AG04450 (cell line): ENCODE measurements at places on chromosomes 1 and 21.
A peak's percentile ranks its signal among the peaks of the same experiment; 100 is the strongest.

DNA sequence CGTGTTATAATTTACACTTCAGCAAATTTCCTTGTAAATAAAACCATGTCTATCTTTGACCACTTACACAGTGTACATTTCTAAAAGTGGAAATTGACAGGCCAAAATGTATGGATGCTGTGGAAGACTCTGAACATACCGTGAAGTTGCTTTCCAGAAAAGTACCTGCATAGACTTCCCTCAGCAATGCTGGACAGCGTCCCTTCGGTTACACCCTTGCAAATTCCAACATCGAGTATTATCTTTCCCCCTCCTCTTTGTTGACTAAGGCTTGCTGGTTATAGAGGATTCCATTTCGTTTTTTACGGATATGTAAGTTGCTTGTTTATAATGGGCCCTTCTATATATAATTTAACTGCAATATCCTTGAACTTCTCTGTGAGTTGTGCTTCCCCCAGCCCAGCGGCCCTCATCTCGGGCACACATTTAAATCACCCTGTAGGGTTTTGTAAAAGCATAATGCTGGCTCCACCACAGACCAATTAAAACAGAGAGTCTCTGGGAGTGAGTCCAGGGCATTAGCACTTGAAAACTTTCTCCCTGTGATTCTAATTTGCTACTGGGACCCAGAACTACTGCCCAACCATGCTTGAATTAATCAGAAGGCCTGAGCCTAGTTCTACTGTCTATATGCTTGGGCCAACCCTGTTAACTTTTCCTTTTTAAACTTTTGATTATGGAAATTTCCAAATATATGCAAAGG lies 230.3 kb downstream of the GRIK3 start:
- no peak for DNase-seq

GRCh38 chr1:248884632-248885295 lies 21.3 kb upstream of the PGBD2 start:
- no peak for DNase-seq

- DNase-seq = no peak
Observed at GRCh38 chr1:225299624-225300023, 128.2 kb downstream of the LBR start.

DNA sequence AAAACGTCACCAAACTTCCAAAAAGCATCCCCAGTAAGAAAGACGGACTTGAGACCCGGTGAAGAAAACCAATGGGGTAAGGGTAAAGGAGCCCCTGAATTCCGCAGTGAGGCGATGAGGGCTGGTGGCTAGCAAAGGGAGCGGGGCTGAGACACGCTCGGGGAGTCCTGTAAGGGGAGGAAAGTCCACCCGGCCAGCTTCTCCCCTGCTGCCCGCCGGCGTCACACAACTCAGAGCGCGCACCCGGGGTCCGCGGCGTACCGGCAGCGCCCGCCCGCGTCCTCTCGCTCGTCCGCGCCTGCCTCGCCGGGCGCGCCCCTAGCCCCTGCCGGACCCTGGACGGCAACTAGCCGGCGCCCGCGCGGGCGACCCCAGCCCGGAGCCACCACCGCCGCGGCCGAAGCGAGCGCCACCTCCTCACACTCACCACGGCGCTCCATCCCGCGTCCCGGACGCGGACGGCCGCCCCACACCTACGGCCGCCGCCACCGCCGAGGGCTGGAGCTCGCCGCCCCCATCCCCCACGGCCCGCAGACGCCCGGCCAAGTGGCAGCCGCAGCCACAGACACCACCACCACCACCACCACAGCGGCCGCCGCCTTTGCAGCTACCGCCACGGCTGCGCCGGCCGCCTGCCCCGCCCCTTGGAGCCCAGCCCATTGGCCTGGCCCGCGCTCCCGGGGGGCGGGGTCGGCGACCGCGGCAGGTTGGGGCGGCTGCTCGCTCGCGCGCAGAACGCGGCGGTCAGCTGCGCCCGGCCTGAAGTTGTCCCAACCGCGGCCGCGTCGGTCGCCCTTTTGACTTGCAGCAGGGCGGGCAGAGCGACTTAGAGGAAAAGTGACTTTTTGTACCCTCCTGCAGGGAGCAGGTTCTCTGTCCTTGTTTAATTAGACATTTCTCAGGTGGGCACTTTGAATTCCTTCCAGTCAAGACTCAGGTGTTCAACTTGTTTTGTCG lies 10.0 kb upstream of the ARHGAP29 start:
- no peak for DNase-seq

- no peak for DNase-seq
Observed at GRCh38 chr1:111204201-111204982, 3.9 kb upstream of the DENND2D start.

- DNase-seq = peak; percentile 32
Observed at GRCh38 chr1:33182401-33182841, 578 bp upstream of the TRIM62 start.

DNA sequence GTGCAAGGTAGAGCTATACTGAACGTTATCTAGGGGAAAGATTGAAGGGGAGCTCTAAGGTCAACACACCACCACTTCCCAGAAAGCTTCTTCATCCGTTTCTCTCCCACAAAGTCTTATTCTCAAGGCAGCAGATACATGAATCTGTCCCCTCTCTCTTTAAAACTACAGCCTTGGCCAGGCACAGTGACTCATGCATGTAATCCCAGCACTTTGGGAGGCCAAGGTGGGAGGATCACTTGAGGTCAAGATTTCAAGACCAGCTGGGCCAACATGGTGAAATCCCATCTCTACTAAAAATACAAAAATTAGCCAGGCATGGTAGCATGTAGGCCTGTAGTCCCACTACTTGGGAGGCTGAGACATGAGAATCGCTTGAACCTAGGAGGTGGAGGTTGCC lies 8.1 kb downstream of the CYP4X1 start:
- no peak for DNase-seq

- DNase-seq = no peak
Observed at GRCh38 chr1:29362764-29363163, 126.4 kb downstream of the PTPRU start.

- DNase-seq = no peak
Observed at GRCh38 chr1:48048064-48048463, 50.9 kb upstream of the TRABD2B start.

DNA sequence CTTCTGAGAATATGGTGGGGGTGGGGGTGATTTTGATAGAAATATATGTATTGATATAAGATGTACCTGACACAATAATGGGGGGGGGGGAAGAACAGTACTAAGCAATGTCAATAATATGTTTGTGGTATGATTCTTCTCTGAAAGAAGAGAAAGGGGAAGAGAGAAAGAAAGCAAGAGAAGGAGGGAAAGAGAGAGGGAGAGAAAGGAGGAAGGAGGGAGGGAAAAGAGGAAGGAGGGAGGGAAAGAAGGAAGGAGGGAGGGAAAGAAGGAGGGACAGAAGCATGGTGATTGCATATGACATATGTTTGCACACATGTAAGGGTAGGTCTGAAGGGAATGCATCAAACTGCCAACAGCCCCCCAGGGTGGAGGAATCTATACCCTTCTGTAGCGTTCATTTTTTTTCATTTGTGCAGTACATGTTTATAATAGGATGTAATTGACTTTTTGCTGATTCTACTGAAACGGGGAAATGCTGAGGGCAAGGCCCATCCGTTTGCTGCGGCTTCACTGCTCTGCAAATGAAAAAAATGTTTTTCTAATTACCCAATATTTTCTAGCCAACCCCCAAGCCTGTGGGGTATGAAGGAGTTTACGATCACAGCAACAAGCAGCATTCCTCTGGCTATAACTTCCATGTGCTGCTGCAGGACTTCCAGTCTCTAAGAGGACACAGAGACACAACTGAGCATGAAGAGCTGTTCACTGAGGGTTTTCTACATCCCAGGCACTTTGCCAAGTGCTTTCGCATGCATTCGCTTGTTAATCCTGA lies 119.3 kb upstream of the ZC3H12A start:
- no peak for DNase-seq

- no peak for DNase-seq
Observed at GRCh38 chr1:230147253-230148125, 80.5 kb downstream of the GALNT2 start.

- DNase-seq = no peak
Observed at GRCh38 chr1:30473922-30474817, 249.2 kb downstream of the MATN1 start.

- no peak for DNase-seq
Observed at GRCh38 chr1:12387641-12388040, 157.8 kb downstream of the VPS13D start.

DNA sequence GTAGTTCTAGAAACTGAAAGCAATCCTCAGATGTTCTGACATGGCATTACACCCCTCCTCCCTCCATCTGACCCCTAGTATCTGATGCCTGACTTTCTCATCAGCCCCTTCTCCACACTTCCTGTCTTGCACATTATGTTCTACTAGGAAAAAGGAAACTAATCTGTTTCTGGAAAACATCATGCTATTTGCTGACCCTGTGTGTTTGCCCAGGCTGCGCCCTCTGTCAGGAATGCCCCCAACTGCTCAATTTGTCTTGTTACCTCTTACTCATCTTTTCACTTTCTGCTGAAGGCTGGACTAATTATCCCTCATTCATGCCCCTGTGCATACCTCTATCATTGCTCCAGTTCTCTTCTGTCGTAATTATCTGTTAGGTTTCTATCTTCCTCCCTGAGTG lies 37.5 kb upstream of the DAB1 start:
- DNase-seq = no peak
